ENCODE measurements at places on chromosomes 2 and 18. TPM values are rescaled to one million over a fixed set of nuclear protein-coding genes. Genes with fewer than 3 reads are reported as not detected.

Gene FAM237A
- total RNA-seq: not detected

Gene SPP2
- 0.23 TPM for total RNA-seq

Gene CXCR2
- 0.50 TPM for total RNA-seq

Gene GCA
- 3.5 TPM for total RNA-seq

Gene MGAT4A
- total RNA-seq: 5.6 TPM
